ENCODE measurements at places on chromosomes 12 and 14.

- DNase-seq = no peak
Measured at GRCh38 chr12:81094718-81095360, 17.0 kb downstream of the ACSS3 start.

- DNase-seq = no peak
Measured at GRCh38 chr12:53105256-53105655, 2.0 kb downstream of the SOAT2 start.

DNA sequence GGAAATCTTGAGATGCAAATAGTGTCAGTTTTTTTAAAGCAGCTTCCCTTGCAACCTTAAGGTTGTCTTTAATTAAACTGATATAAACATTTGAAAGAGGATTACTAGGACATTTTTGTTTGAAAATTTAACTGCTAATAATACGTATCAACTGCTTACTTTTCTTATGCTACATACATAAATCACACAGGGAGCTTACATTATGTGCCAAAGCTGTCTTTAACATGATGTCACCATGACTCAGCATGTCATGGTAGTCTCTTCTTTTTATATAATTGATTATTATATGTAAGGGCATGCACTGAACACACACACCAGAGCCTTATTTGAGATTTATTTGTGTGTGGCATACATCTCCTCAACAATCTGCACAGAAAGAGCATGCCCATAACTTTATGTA lies 63.0 kb upstream of the PTHLH start:
- DNase-seq = no peak

GRCh38 chr14:54650331-54650958 lies 83.5 kb downstream of the SAMD4A start:
- no peak for DNase-seq

DNA sequence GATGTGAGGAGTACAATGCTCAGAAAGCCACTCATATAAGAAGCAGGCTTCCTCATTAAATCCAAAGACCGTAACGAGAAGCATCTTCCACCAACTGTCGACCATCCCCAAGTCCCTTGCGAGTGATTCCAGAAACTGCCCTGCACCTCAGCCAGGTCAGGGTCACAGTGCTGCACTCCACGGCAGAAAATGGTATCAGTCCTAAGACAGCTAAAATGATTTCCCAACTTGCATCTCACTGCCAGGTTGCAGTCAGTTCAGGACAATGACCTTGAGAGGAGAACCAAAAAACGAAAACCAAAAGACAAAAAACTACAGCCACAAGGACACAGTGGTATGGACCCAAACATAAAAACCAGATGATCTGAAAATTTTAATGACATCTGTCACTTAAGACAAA lies 20.6 kb downstream of the SBNO1 start:
- DNase-seq = no peak

DNA sequence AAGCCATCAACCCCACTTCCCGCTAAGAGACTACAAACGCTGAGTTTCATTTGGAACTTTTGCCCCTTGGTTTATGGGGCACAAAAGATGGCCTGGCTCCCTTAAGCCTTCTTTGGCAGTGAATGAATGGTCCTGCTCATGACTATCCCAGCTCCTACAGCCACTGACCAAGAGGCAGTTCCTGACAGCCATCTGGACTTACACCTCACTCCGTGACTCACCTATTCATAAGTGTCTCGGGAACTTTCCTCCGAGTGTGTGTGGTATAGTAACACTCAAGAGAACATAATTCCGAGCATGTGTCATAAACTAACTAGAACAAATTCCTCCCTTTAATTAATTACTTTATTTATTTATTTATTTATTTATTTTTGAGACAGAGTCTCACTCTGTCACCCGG lies 51.9 kb upstream of the NUDT4 start:
- no peak for DNase-seq

DNA sequence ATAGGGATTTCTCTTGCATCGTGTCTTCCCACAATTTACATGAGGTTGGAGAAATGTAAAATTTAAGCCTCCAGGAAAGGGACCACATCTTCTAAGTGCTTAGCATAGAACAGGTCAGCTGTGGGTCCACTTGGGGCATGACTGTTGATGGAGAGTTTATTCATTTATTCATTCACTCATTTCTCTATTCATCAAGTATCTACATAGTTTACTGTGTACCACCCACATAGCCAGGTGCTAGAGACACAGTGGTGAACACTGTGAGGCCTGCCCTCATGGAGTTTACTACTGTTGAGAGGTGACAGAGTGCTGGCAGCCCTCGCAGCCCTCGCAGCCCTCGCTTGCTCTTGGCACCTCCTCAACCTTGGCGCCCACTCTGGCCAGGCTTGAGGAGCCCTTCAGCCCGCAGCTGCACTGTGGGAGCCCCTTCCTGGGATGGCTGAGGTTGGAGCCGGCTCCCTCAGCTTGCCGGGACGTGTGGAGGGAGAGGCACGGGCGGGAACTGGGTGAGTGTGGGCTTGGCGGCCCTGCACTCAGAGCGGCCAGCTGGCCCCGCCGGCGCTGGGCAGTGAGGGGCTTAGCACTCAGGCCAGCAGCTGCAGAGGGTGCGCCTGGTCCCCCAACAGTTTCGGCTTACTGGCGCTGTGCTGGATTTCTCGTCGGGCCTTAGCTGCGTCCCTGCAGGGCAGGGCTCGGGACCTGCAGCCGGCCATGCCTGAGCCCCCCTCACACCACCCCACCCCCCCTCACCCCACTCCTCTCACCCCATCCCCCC lies 1.7 kb upstream of the JPH4 start:
- DNase-seq = no peak

DNA sequence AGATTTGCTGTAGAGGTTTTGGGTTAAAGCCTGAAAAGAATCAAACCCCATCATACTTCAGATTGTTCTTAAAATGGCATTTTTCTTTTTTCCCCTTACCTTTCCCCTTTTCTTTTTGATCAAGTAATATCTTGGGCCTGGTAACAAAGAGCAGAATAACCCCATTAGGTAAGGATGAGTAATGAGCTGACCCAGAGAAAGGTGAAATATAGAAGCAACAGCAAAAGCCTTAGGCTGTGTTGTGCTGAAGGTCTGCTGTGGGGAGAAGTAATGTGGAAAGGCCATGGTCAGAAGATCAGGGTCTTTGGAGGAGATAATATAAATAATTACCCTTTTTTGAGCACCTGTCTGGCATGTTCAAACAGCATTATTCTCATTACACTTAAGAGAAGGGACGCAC lies 42.3 kb downstream of the MIA2 start:
- DNase-seq = no peak

GRCh38 chr14:68939893-68940613 lies 39.0 kb downstream of the ACTN1 start:
- no peak for DNase-seq

- DNase-seq = no peak
Measured at GRCh38 chr12:101277443-101277842, 2.5 kb upstream of the UTP20 start.

GRCh38 chr14:82667501-82667900 lies 1133.8 kb upstream of the SEL1L start:
- no peak for DNase-seq

DNA sequence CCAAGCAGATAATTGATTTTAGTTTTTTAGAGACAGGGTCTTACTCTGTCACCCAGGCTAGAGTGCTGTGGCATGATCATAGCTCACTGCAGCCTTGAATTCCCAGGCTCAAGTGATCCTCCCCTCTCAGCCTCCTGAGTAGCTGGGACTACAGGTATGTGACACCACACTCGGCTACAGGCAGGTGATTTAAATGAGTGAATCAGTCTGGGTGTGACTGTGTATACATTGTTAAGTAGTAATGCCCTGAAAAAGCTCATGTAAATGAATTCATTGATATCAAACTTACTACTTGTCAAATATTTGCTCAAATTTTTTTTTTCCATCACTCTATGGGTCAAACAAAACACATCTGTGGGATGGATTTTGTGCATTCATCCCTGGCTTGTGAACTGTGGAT lies 6.3 kb upstream of the USP44 start:
- DNase-seq = no peak

DNA sequence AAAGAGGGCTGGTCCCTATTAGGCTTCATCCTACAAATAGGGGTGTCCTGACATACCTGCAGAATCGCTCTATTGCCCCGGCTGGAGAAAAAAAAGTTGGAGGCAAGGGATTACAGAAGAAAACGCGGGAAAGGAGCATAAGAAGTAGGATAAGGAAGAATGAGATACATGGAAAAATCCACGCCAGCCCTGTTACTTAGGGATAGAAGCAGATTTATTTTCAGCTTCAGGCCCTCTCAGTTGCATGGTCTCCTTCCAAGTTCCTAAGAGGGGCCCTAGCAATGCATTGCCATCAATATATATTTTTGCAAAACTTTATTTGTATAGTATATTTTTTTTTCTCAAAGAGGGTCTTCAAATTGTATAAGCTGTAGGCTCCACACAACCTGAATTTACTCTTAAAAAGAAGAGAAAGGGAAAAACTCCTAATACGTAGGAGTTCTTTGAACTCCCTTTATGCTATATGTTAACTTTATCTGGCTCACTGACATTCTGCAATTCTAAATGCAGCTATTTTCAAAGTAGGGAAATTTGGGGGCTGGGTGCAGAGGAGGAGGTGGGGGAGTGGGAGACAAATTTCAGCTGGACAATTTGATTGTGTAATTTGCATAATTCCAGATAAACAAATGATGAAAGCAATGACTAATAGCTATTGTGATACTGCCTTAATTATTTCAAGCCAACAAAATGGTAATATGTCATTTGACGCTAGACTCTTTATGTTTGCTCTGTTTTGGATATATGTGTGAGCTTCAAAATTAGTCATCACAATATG lies 137.7 kb upstream of the TRHDE start:
- DNase-seq = no peak

GRCh38 chr12:49170924-49171323 lies 18.0 kb downstream of the TUBA1A start:
- DNase-seq = no peak

GRCh38 chr12:68807576-68808387 lies at the start of gene MDM2:
MDM2 (plus strand) TSS chr12:68808177; CDS start chr12:68808478, 301 bp downstream.
- peak; percentile 98 for DNase-seq

- DNase-seq = no peak
Measured at GRCh38 chr12:116381744-116382685, 104.5 kb upstream of the MED13L start.
